ENCODE measurements at places on chromosomes 6 and 20.

- no peak for DNase-seq
Measured at GRCh38 chr6:132227904-132228303, 173.4 kb downstream of the MOXD1 start.

- no peak for DNase-seq
Measured at GRCh38 chr6:170101281-170102035, 189.4 kb downstream of the DLL1 start.

DNA sequence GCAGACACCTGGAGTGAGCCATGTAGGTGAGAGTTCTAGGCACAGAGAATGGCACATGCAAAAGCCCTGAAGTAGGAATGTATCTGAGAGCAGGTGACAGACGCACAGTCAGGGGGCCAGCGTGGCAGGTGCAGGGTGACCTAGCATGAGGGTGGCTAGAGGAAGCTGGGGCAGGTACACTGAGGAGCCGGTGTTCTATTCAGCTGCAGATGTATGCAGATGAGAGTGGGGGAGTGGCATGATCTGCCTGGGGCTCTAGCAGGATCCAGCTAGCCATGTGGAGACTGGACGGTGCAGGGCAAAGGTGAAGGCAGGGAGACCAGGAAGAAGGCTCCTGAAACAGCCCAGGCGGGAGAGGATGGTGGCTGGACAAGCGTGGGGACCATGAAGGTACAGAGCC is 10.7 kb downstream of the PEDS1 start:
- no peak for DNase-seq

DNA sequence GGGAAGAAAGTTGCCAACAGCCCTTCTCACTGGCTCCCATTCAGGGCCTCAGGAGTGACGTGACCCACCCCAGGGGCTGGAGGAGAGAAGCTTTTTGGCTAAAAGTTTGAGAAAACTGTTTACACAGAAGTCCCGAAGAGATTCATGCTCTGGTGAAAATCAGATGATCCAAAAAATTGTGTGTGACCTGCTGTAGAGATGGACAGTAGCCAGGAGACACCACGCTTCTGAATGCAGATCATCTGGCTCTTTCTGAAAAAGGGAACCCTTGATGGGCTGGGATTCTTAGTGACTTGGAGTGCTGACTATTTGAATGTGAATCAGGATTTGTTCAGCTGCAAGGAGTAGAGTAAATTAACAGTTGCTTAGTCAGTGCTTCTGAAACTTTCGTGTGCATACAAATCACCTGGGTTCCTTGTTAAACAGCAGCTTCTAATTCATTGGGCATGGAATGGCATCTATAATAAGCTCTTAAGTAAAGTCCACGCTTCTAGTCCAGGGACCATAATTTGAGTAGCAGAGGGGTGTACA is 265.1 kb downstream of the PREX1 start:
- no peak for DNase-seq

GRCh38 chr20:10902576-10903282 is 228.9 kb upstream of the JAG1 start:
- DNase-seq = no peak

- no peak for DNase-seq
Measured at GRCh38 chr6:97064578-97064977, 140.1 kb downstream of the KLHL32 start.

- no peak for DNase-seq
Measured at GRCh38 chr20:8299921-8300320, 167.9 kb downstream of the PLCB1 start.

DNA sequence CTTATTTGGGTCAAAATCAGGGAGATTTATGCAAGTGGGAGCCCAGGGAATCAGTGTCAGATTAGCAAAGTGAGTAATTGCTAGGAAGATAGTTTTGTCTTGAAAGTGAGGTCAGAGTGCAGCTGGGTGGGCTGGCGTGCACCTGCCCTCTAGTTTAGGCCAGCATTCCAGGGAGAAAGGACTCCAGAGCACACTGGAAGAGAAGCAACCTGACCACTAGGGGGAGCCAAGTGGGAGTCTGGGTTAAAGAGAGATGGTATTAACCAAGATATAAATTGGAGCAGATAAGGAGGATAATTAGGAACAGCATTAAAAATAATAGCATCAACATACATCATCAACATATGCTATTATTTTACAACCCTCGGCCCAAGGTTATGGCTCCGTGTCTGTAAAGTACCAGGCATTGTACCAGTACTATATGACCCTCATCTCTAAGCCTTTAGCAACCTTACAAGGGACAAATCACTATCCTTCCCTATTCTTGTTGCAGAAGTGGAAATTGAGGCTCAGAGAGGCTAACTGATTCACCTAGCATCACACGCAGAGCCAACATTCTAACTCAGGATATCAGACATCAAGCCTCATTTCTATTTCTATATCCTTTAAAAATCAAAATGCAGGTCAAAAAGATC is 57.8 kb downstream of the SLC2A10 start:
- DNase-seq = peak; percentile 17

DNA sequence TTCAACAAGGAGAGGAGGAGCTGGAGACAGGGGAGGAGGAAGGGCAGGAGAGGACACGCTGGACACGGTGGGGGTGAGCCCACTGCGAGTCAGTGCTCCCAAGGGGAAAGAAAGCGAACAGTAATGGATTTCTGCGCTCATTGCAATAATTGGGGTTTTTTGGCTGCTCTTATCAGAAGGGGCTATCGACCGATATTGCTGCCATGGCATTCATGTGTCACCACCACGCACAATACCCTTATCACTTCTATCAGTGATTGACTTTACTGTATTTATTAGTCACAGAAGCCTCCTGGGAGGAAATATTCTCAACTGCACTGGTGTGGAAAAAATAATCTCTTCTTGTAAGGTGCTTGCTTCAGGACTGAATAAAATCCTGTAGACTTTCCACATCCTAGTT is 55.8 kb downstream of the CEP43 start:
- DNase-seq = no peak

DNA sequence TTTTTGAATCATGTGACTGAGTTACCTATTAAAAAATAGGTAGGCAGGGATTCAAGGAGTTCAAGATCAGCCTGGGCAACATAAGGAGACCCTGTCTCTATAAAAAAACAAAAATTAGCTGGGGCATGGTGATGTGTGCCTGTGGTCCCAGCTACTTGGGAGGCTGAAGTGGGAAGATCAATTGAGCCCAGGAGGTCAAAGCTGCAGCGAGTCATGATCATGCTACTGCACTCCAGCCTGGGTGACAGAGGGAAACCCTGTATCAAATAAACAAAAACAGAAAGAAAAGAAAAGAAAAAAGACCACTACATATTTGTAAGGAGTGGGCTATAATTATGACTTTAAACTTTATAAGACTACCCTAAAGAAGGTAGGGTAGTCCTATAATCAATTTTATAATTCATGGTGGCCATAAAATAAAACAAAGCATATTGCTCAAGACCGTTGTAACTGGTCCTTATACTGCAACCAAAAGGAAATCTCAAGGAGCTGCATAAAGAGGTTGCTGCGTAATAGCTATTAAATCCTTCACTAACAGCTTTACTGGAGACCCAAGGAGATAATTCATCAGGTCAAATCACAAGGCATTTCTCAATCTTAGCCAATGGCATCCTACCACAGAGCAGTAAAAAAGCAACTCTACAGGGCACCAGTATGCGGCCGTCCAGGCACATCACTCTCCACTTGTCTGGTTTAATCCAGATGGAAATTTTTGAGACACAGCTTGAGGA is 13.5 kb downstream of the PIGU start:
- peak; percentile 39 for DNase-seq

DNA sequence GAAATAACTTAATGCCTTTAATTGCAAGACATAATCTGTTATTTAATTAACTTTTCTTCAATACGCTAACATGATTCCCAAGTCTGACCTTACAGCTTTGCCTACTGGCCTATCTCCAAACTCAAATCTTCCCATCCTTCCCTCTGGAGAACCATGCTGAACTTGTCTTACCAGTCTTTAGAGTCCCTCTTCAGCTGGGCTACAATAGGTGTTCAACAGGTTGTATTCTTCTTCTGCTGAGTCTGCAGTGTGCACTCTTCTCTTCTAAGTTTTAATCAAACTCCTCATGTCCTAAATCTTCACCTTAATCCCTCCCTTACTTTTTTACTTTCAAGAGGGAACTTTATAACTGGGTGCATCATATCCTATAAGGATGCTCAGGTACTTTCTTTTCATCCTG is 75.5 kb upstream of the TINAG start:
- no peak for DNase-seq

- peak; percentile 26 for DNase-seq
Measured at GRCh38 chr6:9252799-9253198, 817.5 kb upstream of the SLC35B3 start.

DNA sequence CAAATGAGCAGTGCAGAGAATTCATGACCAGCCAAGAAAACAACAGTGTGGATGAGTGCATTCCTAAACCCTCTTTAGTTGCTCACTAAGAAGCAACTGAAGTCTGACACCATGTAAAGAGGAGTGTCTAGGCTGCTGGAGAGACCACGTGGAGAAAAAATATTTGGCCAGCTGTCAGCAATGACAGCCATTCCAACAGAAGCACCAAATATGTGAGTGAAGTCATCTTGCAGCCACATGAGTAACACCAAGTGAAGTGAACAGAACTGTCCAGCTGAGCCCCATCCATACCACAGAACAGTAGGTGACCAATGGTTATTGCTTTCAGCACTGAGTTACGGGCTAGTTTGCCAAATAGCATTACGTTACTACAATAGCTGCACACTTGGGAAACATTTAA is 89.4 kb downstream of the TBXT start:
- DNase-seq = no peak

DNA sequence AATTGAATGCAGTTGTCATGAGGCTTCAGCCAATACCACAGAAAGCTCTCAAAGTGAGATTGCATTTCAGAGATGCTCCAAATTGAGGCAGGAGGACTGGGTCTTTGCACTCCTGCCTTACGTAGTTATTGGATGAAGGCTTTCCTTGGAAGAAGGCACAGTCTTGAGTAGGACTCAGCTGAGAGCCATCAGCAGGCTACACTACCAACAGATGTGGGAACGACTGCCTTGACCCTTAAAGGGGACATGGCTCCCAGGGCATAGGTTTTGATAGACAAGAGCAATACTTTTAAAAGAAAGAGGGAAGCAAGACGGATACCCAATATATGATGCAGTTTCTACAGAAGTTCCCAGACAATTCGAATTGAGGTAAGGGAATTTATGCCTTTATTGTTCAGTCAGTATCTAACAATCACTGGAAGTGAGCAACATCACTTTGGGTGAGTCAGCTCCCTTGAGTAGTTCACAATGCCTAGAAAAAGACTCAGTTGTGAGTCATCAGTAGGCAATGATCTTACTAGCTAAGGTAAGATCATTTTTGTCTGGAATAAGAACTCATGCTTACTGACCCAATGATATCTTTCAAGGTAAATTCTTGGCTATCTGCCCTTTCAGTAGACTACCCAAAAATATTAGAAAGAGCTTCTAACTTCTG is 390.8 kb downstream of the GJA1 start:
- DNase-seq = no peak

DNA sequence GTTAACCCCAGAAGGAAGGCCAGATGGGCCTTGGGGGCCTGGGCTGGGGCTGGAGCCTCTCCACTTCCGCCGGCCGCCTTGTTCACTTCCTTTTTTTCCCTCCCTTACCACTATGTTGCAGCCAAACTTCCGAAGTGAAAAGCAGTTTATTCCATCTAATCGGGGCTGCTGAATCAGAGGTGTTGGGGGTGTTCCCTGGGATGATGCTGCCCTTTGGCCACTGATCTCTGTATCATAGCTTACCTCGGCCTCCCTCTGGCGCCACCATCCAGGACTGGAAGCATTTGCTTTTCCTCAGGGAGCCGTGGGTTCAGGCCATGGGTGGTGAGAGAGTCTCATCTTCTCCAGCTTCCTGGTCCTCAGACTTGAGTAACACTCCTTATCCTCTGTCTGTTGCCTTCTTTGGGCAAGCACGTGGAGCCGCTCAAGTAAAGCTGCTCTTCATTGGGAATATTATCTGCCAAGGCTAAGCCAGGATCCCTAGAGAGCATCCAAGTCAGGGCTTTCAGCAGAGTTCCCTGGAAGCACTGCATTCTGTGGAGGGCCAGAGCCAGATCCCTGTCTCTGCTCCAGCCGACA is 39.6 kb downstream of the SLX4IP start:
- no peak for DNase-seq

DNA sequence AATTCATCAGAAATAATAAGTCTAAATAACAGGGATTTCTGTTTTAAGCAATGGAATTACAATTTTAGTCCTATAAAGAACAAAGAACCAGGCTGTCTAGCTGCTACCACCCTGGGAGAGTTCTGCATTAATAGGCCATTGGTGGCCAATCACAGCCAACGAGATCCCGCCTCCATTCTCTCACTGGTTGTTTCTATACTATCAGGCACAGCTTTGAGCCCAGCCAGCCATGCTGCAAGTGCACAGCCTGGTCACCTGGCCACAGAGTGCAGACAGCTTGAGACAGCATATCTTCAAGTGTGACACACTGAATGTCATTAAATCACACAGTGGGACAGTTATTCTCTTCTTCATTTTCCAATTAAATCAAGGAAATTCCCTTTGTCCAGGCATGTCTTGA is 16.1 kb upstream of the RAB22A start:
- DNase-seq = no peak

DNA sequence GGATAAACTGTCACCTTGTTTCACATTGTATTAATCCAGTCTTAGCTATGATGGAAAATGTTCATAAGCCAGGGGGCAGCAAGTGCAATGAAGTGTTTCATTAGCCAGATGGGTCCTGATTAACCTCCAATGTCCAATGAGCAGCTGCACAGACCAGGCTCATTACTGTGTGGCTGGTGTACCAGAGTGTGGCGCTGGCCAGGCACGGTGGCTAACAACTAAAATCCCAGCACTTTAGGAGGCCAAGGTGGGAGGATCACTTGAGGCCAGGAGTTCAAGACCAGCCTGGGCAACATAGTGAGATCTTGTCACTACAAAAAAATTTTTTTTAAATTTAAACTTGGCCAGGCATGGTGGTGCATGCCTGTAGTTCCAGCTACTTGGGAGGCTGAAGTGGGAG is 201.7 kb upstream of the FOXQ1 start:
- peak; percentile 74 for DNase-seq

DNA sequence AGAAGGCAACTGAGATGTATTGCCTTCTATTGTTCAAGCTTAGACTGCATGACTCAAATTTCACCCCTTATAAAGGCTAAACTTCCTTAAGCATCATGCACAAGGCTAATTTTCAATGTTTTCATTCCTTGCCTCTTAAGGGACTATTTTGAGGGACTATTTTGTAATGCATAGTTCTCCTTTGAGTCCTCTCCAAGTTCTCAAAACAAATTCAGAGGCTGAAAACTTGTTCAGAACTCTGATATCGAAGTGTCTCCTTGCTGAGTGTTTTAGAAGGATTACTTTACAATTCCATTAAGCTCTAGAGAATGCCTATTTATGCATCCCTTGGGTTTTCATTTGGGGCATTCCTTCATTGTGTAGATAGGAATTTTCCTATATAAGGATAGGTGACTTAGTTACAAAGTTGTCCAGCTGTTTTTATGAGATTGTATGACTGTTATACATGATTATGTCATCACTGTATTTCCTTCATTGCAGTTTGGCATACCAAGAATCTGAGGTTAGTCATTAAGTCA is 41.7 kb downstream of the COL19A1 start:
- no peak for DNase-seq

DNA sequence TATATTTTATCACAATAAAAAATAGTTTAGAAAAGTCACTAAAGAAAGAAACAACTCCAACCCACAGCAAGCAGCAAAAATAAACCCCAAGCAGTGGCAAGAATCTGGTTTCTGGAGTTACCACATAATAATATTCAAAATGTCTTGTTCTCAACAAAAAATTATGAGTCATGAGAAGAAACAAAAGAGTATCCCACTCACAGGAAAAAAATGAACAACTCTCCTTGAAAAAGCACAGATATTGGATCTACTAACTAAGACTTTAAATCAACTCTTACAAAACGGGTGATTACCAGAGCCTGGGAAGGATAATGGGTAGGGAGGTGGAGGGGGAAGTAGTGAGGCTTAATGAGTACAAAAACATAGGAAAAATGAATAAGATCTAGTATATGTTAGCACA is 425.6 kb downstream of the PLCB1 start:
- DNase-seq = no peak
